Kidney tubule cell (primary cell): ENCODE measurements at places on chromosomes 13 and 19.

- no peak for DNase-seq
These were observed 810.4 kb upstream of the SLC10A2 start for GRCh38 chr13:103876571-103876970.

DNA sequence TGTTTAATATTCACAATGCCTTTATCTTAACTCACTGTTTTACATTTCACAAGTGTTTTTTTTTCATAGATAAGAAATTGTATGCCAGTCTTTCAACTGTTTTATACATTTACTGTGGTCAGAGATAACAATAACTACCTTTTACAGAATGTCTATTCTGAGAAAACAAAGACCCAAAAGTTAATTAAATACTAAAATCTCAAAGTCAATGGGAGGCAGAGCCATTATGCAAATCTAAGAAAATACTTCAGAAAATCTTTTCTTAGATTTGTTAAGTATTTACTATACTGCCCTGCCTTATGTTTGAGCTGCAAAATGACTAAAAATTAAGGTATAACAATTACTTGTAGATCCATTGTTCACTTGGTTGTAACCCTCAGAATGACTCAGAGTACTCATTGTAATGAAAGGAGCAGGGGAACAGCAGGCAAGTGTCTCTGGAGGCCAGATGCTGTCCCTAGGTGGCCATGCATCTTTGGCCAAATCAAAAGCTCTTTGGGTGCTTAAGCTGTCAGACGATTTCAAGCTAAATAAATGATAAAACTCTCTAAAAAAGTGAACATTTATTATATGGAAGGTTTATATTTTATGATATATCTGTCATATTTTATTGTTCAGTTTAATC, 770.1 kb upstream of the PCDH20 start:
- no peak for DNase-seq

GRCh38 chr19:52369559-52370340, at the start of gene ZNF880:
Gene ZNF880 (plus strand): TSS chr19:52369923. CDS start chr19:52369966, 43 bp downstream.
- peak; percentile 88 for DNase-seq

DNA sequence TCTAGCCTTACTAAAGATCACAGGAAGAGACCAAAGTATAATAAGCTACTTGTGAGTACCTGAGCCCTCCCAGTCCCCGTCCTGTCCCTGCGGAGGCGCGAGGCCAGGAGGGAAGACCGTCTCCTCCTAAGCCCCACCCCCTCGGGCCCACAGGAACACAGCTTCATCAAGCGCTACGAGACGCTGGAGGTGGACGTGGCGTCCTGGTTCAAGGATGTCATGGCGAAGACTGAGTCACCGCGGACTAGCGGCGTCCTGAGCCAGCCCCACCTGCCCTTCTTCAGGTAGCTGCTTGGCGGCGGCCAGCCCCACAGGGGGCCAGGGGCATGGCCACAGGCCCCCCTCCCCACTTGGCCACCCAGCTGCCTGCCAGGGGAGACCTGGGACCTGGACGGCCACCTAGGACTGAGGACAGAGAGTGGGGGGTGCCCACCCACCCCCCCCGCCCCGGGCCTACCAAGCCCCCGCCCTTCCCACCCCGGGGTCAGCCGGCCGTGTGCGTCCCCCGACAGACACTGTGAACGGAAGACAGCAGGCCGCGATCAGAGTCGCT, 2.4 kb upstream of the TGFBR3L start:
- no peak for DNase-seq

- DNase-seq: no peak
These were observed 2.8 kb upstream of the LMO7 start for GRCh38 chr13:75633285-75633684.

GRCh38 chr13:21395953-21396352, 63.1 kb downstream of the ZDHHC20 start:
- DNase-seq: no peak

- DNase-seq: no peak
These were observed 219.0 kb downstream of the COG6 start for GRCh38 chr13:39874331-39875053.

- peak; percentile 54 for DNase-seq
These were observed 5.9 kb downstream of the RPL18A start for GRCh38 chr19:17865364-17866311.

DNA sequence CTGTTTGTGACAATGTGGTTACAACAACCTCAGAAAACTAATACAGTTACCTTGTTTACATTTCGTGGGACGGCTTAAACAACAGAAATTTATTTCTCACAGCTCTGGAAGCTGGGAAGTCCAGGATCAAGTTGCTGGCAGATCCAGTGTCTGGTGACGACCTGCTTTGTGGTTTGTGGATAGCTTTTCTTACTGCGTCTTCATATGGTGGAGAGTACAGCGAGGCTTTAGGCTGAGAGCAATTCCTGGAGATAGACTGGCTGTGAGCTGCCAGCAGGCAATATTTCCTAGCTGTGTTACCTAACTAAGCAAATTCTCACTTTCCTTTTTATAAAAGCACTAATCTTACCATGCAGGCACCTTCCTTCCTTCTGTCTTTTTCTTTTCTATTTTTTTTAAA, 1203.5 kb upstream of the PRR20A start:
- no peak for DNase-seq

GRCh38 chr13:29479716-29480492, 115.6 kb downstream of the SLC7A1 start:
- no peak for DNase-seq

- peak; percentile 60 for DNase-seq
These were observed 30.2 kb upstream of the CPB2 start for GRCh38 chr13:46134961-46135522.

GRCh38 chr13:95304453-95304852, 3.2 kb upstream of the ABCC4 start:
- DNase-seq: no peak

- DNase-seq: no peak
These were observed 12.2 kb downstream of the PLEKHJ1 start for GRCh38 chr19:2223959-2224358.

- peak; percentile 35 for DNase-seq
These were observed 34.4 kb downstream of the WDFY2 start for GRCh38 chr13:51618626-51619025.

DNA sequence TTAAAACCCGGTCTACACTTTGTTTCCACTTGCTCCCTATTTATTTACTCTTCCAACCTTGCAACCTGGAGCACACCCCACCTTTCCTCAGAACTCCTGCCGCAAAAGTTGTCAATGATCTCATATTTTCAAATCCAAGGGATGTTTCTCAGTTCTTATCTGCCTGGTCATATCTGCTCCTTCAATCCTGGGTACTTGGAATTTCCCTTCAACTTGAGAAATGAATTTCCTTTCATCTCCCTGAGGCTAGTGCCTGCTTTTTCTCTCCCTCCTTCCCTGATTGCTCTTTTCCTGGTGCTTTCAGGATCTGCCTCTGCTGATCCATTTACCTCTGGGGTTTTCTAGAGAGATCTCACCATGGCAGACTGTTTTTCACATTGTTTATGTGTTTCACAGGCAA, 154.8 kb upstream of the IRS2 start:
- no peak for DNase-seq

GRCh38 chr19:13017306-13018034, 22.2 kb downstream of the NFIX start:
- DNase-seq: no peak

DNA sequence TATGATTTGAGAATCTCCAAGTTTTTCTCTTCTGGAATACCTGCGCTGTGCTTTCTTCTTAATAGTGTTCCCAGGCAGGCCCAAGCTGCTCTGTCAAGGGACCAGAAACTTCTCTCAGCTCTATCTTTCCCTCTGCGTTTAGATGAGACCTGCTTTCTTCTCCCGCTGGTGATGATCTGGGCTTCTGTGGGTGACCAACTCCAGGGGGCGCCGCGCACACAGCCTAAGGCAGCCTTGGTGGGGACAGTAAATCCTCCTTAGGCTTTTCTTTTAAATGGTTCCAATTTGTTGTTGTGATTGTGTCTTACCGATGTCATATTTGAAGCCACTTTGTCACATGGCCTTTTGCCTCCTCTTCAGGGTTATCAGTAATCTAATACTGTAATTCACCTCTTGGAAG, 439.4 kb upstream of the KLF12 start:
- DNase-seq: no peak

DNA sequence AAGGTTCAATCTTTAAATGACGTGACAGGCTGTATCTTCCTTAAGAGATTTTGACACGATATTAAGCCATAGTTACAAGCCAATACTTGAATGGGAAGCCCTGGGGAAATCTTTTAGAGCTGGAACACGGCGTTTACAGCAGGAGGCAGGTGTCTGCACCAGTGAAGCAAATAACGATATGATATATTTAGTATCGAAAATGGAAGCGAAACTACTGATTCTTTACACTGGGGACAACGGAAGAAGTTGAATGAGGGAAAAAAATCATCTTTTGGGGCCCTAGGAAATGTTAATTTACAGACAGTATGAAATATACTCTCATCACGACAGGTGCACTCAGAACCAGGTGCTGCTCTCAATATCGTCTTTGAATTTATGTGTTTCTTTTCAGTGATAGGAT, 793.9 kb upstream of the PCDH20 start:
- DNase-seq: no peak

- peak; percentile 89 for DNase-seq
These were observed 19.4 kb downstream of the ACTN4 start for GRCh38 chr19:38666663-38667511.

DNA sequence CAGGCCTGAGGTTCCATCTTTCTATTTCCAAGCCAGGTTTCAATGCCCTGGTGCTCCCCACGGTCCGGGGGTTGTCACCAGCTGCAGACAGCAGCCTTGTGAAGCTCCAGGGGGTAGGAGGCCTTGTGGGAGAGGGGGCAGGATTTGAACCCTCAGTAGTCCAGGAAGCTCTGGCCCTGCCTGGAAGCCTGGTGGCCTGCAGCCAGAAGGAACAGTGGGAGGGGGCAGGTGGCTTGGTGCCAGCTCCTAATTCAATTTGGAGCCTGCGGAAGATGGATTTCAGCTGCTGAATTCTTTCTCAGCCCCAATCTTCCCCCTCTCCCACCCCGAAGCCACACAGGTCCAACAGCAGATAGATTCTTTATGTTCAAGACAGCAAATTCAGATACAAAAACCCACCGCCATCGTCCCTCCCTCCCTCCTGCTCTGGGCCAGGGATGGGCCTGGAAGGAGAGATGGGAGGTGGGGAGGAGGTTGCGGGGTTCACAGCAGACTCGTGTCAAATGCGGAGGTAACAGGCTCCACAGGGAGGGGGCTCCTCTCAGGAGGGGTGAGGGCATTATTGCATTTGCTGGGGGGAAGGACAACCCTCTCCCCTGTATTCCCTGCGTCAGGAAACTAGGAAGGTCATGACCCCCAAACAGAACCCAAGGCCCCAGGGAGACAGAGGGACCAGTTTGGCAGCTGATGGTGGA, 2.4 kb upstream of the PTGER1 start:
- no peak for DNase-seq

DNA sequence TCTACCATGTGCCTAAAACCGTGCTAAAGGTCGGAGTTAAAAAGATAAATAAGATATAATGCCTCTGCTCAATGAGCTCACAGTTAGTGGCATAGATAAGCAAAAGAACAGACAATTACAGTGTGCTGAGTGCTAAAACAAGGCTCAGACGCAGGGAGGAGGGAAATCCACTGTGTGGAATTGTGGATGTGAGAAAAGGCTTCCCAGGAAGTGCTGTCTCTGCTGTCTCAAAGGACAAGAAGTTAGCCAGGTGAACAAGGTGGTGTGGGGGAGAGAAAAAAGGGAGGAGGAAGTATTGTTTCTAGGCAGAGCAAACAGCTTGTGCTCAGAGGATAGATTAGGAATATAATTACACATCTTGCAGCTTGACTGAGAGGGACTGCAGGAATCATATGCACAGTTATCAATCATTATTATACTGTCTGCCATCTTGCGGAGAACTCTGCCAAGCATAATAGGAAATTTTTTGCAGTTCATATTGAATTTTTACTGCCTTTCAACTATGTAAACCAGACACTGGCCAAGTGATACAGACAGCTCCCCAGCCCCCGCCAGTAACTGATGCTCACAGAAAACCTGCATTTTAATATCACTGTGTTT, 9.3 kb downstream of the C13orf42 start:
- DNase-seq: no peak

DNA sequence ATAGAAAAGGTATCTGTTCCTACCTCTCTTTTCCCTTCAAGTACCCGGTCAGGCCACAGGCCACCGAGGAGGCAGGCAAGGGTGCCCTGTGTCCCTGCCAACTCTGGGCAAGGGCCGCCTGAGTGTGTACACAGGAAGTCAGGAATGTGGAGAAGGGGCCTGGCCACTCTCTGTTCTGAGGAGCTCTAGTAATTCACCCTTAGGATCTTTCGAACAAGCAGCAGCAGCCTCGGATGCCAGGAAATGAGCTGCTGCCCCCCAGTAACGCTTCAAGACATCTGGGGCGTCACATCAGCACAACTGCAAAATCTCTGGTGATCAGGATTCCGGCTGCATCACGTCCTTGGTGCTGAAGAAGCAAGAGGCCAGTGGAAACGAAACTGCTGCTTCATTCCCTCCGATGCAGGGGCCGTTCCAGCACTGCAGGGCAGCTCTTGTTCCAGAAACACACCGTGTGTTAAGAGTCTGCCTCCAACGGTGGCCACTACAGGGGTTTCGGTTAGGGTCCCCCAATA, 2.0 kb downstream of the RAB20 start:
- DNase-seq: peak; percentile 57

- no peak for DNase-seq
These were observed 18.2 kb downstream of the CCNA1 start for GRCh38 chr13:36450534-36450933.

DNA sequence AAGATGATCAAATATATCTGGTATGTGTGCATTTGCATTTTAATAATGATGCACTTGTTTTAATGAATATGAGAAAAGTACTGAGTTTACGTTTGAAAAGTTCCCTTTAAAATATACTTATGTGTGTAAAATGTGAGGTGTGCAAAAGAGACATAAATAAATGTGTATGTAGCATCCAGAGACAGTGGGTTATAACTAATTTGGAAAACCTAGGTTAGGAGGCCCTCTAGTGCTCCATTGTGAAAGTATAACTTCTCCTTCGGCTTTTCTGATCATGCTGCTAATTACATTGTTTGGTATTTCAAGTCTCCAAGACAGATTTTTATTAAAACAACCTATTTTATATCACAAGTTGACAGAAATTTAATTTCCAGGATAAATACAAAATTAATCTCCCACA, 30.1 kb downstream of the SCEL start:
- peak; percentile 55 for DNase-seq

- DNase-seq: no peak
These were observed 38.1 kb upstream of the SLC10A2 start for GRCh38 chr13:103104340-103104739.

GRCh38 chr19:7636317-7636690, 606 bp upstream of the STXBP2 start:
- DNase-seq: no peak

DNA sequence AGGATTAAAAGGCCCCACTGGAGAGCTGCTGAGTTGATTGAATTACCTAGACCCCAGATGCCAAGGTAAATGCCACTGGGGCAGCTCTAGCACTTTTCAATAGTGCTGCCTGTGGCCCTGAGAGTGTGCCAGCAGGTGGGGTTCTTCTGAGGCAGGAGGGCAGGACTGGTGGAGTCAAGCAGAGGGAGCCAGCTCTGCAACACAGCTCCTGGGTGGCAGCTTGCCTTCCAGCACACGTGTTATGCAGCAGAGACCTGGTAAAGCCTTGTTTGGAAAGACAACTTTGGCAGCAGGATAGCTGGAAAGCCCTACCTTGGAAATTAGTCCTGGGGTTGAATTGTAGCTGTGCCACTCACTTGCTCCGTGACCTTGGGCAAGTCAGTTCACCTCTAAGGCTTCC, 306.6 kb downstream of the ATP8A2 start:
- no peak for DNase-seq
